ENCODE measurements at places on chromosomes 13 and 19.

GRCh38 chr19:17832443-17833208 is 11.3 kb upstream of the INSL3 start:
- no peak for DNase-seq

DNA sequence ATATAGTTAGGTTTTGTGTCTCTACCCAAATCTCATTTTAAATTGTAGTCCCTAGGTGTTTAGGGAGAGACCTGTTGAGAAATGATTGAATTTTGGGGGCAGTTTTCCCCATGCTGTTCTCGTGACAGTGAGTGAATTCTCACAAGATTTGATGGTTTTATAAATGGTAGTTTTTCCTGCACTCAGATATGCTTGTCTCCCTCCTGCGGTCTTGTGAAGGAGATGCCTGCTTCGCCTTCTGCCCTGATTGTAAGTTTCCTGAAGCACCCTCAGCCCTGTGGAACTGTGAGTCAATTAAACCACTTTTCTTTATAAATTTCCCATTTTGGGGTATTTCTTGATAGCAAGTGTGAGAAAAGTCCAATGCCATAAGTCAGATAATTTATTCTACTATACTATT is 1977.5 kb upstream of the PCDH20 start:
- no peak for DNase-seq

- DNase-seq: no peak
Measured at GRCh38 chr13:19184176-19184575, 2.6 kb upstream of the TUBA3C start.

DNA sequence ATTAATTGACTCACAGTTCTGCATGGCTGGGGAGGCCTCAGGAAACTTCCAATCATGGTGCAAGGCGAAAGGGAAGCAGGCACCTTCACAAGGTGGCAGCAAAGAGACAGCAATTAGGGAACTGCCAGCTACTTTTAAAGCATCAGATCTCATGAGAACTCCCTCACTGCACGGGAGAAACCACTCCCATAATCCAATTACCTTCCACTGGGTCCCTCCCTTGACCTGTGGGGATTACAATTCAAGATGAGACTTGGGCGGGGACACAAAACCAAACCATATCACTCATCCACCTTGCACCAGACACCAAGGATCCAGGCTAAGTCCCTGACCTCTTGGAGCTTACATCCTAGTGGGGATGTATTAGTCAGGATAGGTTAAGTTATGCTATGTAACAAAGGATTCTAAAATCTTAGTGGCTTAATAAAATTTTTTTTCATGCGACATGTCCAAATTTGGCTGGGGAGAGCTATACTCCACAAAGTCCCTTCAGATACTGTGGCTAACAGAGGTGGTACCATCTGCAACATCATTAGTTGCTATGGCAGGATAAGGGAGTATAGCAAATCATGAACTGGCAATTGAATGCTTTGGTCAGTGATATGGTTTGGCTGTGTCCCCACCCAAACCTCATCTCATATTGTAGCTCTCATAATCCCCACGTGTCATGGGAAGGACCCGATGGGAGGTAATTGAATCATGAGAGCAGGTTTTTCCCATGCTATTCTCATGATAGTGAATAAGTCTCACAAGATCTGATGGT is 8.3 kb upstream of the FAM187B start:
- no peak for DNase-seq

DNA sequence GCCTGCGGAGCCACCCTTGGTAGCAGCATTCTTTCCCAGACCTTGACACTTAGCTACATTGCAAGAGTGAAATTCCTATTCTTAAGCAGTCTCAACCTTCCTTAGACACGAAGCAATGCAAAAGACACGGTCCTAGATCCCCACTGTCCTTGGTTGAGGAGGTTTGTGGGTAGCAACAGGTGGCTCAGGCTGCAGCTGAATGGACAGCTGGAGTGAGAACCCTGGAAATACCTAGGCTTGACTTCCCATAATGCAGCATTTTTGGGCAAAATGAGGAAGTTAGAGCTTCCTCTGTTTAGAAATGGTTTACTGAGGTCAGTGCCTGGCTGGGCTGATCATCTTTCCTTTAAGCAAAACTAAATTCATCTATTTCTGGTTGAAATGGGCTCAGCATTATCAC is 296.6 kb downstream of the RFC3 start:
- no peak for DNase-seq

DNA sequence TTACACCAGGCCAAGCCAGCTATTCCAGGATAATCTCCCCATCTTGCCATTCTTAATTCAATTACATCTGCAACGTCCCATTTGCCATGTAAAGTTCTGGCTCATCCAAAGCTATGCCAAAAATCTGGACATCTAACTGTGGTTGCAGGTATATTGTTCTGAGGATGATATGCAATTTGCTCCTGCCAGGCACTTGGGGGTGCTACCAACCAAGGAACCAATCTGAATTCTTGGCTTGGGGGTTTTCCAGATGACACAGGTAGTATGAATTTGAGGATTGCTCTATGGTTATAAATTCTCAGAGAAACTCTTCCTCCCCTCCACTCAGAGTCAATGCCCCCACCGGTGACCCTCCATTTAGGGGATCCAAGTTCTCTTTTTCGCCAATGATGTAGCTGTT is 33.0 kb downstream of the CRYL1 start:
- peak; percentile 26 for DNase-seq

DNA sequence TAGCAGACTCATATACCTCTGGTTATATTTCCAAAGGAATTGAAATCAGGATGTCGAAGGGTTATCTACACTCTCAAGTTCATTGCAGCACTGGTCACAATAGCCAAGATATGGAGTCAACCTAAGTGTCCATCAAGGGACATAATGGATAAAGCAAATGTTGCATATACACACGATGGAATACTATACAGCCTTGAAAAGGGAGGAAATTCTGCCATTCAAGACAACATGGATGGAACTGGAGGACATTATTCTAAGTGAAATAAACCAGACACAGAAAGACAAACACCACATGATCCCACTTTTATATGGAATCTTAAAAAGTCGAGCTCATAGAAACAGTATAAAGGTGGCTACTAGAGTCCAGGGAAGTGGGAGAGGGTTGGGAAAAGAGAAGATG is 13.6 kb upstream of the ERCC1 start:
- no peak for DNase-seq

GRCh38 chr19:52527956-52528351 is 486 bp downstream of the ZNF808 start:
- DNase-seq: no peak

GRCh38 chr19:30541575-30541974 is 169.4 kb downstream of the ZNF536 start:
- DNase-seq: no peak

DNA sequence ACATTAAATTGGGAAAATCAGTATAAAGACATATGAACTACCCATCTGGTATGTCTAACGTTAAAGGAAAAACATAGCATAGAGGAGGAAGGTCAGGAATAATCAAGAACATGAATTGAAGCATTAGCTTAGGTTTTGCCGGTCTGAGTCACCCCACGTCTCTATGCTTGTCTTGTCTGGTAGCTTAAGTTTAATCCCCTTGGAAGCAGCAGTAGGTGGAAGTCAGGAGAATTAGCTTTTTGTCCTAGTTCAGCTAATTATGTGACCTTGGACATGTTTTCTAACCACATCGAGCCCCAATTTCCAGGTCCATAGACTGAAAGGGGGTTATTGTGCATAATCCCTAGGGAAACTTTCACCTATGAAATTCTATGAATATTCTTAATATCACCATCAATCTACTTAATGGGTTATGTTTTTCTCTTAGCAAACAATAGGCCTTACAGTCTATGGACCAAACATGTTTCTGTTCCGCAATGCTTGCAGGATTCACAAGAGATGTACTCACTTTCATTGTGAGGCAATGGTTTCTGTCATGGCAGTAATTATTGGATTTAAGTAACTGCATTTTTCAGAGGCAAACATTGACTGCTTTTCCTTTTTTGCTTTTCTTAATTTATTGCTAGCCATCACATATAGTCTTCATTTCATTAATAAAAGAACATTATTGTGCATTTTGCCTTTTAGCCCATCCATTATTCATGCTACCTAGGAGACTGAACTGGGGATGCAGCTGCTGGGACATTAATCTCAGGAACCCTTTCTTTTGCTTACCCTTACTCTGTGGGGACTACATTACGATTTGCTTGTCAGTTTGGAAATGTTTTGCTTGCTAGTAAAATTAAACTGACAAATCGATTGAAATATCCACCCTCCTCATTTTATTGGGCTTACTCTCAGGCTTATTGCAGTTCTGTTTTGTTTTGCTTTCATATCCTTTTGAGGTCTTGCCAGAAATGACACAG is 304.8 kb upstream of the MAB21L1 start:
- DNase-seq: no peak

- DNase-seq: no peak
Measured at GRCh38 chr19:49513746-49514118, 1.3 kb downstream of the FCGRT start.

DNA sequence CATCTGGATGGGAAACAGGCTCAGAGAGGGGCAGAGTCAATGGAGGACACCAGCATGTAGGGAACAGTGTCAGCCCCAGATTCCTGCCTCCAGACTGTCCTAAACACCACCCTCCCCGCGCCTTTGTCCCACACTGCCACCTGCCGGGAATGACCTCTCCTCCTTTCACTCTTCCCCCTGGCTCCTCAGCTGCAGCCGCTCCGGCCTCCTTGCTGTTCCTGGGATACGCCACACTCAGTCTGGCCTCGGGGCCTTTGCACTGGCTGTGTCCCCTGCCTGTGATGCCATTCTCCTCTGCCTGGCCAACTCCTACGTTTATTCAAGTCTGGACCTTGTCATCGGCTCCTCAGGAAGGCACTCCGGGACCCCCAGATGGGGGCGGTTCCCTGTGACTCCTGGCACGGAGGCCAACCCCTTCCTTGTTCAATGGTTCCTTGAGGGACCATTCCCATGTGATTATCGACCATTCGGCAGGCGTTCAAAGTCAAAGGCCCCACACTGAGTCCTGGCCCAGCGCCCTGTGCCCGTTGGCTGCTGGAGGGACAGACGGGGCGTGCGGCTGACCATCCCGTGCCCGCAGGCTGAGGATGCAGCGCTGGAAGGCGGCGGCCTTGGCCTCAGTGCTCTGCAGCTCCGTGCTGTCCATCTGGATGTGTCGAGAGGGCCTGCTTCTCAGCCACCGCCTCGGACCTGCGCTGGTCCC is 15.8 kb downstream of the FUT6 start:
- peak; percentile 34 for DNase-seq

DNA sequence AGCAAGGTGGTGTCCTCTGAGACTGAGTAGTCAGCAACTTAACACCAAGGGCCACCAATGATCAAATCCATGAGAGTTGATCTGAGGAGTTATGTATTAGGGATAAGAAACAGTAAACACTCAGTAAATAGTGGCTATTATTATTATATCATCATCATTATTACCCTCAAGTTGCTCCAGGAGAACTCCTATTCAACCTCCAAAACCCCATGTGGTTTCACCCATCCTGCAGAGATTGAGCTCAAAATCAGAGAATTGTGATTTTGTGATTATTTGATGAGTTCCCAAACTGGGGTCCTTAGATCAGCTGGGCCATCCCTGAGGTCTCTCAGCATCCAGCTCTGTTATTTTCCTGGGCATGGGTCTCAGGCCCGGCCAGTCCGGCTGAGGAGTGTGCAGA is 3.5 kb upstream of the CGB7 start:
- no peak for DNase-seq

DNA sequence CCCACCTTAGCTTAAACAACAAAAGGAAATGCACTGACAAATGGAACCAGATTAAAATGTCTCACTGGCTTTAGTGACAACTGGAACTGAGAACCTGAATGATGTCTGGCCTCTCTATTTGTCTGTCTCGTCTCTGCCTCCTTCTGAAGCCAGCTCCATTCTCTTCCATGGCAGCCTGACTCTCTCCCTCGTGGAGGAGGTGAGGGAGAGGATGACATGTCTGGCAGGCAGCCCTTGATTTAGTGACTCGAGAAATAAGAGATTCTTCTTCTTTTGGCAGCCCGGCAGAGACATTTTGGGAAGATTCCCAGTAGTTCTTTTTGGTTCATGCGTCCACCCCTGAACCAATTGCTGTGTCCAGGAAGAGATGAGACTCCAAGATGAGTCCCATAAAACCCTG is 131.7 kb downstream of the KLF5 start:
- no peak for DNase-seq

GRCh38 chr19:51164215-51164614 is 22.1 kb downstream of the SIGLEC7 start:
- DNase-seq: no peak

DNA sequence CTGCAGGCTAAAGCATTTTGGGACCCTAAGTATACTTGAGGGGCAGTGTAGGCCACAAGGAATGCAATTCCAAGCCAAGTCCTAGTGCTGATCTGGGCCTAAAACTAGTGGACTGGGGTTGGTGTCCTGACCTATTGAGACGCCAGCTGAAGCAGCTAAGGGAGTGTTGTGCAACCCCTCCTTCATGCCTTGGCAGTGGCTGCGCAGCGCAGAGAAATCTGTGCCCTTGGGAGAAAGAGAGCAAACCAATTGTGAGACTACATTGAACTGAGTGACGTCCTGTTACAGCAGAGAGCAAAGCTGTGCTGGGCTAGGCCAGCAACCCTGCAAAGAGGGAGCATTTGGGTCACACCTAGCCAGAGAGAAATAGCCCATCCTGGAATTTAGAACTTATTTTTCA is 2715.0 kb upstream of the PCDH20 start:
- DNase-seq: no peak

- DNase-seq: peak; percentile 94
Measured at GRCh38 chr19:12778017-12778904, 2.9 kb upstream of the HOOK2 start.

GRCh38 chr13:34941436-34941834 is 635 bp upstream of the NBEA start:
- no peak for DNase-seq

DNA sequence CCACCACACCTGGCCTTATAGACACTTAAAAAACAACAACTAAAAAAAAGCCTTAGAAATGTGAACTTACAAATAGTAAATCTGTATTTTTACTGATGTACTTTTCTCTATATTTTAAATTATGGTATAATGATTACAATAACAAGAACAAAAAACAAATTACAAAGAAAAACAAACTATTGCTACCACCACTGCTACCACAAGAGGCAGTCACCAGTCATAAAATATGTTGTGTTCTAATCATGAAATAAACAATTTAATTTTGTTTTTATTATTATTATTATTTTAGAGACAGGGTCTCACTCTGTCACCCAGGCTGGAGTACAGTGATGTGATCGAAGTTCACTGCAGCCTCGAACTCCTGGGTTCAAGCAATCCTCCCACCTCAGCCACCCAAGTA is 72.2 kb downstream of the DIAPH3 start:
- DNase-seq: no peak

DNA sequence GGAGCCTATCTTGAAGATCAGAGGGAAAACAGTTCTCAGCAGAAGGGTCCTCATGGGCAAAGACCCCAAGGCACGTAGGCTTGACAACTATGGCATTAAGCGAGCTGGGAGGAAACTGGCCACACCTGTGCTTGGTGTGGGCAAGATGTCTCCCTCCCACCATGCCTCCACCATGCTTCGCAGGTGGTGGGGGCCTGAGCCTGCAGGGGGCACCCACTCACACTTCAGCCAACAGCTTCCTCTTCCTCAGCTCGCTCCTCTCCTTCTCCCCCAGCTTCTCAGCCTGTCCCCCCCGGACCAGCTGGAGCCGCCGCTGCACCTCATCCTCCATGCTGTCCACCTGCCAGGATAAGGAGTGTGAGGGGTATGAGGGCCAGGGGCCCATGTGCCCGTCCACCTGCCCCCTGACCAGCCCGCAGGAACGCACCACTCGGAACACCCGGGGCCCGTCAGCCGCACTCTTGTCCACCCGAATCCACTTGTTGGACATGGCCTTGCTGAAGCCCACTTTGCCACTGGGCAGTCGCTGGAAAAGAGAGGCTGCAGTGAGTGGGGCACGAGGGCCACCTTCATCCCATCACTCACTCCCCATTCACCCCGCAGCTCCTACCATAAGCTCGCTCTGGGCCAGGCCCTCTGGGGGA is 3.4 kb downstream of the FARSA start:
- no peak for DNase-seq

- DNase-seq: no peak
Measured at GRCh38 chr19:33348301-33349010, 25.1 kb upstream of the CEBPG start.

Measured in mesenchymal stem cell (in vitro differentiated cells and primary cell).